ENCODE measurements at places on chromosomes 12 and 14.

DNA sequence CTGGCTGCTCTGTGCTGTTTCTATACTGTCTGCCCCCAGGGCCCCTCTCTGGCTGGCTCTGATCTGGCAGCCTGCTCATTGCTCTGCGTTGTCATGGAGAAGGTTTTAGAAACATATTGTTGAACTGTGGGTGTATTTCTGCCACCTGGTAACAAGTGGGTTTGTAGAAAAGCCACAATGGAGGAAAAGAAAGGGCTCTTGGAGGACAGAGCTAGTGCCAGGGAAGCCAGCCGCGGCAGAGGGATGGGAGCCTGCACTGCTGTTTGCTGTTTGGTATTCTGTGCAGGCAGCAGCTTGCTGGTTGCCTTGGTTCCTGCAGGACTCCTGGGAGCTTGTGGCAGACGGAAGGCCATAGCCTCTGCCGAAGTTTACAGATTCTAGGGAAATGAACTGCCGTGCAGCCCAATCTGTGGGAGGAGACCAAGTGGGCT lies 15.1 kb downstream of the CCDC177 start:
- DNase-seq = no peak

DNA sequence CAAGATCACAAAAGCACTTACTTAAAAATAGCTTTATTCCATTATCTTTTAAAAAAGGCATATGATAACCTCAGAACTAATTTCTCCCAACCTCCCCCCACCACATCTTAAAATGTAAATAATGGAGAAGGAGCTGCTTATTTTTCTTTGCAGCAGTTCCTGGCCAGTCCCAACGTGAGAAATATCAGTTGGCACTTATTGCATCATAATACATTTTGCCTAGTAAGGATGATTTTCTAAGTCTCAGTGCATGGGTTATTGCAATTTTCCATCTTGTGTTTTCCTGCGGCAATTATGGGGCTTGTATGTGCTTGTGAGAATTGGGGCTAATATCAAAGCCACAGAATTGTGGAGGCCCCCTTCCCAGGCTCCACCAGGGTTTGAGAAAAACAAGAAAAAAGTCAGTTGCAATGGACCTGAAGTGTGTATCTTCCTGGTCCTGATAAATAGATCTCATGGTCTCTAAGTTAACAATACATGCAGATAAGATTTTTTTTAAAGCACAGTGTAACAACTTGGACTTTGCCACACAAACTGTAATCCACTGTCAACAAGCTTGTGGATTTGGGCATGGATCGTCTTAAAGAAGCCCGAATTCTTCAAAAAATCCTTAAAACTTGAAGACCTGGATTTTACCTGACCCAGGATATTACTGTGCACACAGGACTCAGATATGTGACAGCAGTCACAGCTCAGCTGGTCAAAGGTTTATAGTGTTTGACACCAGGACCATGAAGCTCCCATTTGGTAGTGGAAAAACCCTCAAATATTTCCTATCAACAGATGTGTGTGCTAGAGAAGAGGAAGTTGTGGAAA lies 2.8 kb upstream of the WSB2 start:
- no peak for DNase-seq

DNA sequence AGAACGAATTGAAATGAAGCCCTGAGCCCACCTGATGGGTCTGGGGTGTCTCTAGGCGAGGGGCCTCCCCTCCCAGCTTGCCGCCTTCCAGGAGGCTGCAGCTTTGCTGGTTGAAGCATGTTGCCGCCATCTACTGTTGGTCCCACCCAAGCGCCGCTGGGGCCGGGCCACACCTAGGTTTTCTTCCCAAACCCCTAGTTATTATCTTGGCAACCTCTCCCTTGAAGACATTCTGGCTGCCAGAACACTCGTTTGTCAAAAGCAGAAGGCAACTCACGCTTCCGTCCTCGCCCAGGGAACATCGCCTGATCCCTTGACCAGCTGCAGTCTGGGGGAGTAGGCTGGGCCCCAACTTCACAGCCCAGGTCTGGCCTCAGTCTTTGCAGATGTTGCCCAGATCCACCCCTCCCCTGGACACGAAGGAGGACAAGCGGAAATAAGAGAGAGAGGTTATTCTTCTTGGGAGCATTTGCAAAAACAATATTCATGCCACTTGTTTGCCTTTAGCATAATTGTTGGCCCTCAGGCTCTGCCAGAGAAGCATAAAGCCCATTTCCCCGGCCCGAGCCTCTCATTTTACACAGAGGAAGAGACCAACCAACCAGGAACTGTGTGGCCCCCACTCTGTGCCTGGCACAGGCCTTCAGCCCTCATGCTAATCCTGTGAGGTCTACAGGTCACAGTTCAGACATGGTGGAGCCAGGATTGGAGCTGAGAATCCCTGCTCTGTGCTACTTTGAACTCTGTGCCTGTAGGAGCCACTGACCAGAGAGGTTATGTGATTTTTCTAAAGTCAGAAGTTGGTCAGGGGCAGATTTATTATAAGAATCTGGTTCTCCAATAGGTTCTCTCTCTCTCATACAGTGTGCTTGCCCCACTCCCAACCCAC lies 6.8 kb downstream of the EMP1 start:
- no peak for DNase-seq

DNA sequence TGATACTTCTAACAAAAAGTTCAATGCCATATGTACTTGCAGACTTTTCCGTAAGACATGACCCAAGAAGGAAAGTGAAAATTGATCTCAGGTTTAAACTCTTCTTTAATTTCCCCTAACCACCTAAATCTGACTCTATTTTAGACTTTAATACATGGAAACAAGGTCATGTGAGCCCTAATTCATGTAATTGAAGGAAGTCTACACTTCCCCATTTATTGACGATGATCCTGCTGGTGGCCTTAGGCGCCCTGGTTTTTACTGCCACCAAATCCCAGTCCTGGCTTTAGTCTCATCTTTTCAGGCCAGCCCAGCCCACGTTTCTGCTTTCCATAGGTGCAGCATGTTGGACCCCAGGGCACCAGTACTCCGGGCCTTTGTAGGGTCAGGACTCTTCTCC lies 157.9 kb downstream of the PELI2 start:
- DNase-seq = no peak

DNA sequence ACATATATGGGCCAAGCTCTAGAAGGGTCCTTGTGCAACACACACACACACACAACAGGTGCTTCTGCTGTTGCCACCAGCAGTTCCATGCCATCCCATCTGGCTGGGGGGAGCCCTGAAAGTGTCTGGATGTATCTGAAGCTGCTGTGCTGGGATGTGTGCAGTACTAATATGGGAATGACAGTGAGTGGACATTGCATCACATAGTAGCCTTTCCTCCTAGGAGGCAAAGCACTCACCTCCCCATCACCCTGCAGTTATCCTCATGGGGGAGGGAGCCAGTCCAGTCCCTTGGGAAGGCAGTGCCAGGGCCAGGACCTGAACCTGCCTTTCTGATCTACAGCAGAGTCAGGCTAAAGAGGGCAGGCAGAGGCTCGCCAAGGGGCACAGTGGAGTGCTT lies 208.9 kb downstream of the CACNA1C start:
- DNase-seq = no peak

DNA sequence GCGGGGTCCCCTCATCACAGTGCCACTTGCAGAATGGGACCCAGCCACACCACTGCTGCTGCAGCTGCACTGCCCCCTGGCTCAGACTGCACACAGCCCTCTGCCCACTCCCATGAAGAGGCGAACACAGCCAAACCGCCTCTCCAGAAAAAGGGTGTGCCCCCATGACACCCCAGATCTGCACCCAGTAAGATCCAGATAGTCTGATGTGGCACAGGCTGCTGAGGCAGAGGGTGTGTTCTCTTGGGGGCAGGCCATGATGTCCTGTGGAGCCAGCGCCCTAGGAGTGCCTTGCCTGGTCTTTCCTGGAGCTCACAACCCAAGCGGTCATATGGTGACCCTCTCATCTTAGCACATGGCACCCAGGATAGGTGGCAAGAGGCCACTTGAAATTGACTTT lies 44.4 kb downstream of the SLC8B1 start:
- DNase-seq = no peak

DNA sequence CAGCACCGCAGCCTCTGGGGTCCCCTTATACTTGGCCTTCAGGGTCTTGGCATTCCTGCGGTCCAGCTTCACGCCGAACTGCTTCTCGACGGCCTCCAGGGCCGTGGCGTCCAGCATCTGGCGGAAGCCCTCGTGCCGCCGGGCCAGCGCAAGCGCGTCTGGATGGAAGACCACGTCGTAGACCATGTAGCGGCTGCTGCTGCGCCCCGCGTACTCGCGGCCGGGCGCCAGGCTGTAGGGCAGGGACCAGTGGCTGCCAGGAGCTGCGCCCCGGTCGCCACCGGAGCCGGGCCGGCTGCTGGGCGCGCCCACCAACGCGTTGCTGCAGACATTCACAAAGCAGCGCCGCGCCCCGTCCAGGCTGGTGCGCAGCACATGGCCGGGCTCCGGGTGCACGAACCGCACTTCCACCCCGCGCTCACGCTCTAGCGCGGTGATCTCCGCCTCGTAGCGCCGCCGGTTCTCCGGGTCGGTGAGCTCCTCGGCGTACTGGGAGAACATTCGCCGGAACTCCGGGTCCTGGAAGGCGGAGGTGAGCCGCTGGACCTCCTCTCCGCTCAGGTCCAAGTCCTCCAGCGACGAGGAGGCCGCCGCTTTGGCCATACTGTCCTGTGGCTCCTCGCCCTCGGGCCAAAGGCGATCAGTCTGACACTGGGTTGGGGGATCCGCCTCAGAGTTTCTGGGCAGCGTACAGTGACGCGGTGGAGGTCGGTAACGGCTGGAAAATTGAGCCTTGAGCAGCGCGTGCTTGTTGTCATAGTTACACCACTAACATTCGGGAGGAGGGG lies at the start of gene DNAAF2:
DNAAF2 (minus strand) TSS at position 698 of the 788 bp plus-strand sequence; CDS start at position 603, 95 bp downstream.
- peak; percentile 45 for DNase-seq

DNA sequence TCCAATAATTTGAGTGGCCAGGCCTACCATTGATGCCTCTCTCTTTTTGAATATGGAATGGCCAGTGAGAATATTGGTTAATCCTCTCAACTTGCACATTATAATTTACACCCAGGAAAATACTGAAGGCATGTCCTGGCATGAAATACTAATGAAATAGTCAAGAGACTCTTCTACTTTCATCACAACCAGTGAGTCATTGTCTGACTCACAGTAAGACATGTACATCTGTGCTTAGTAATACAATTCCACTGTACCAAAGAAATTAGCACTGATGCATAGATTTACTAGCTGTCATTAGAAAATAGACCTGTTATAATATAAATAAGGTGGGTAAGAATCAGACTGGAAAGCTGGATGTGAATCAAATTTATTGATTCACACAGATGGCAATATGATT lies 31.6 kb downstream of the KCNC2 start:
- DNase-seq = no peak

- no peak for DNase-seq
Measured at GRCh38 chr14:63478437-63478852, 64.7 kb downstream of the PPP2R5E start.

DNA sequence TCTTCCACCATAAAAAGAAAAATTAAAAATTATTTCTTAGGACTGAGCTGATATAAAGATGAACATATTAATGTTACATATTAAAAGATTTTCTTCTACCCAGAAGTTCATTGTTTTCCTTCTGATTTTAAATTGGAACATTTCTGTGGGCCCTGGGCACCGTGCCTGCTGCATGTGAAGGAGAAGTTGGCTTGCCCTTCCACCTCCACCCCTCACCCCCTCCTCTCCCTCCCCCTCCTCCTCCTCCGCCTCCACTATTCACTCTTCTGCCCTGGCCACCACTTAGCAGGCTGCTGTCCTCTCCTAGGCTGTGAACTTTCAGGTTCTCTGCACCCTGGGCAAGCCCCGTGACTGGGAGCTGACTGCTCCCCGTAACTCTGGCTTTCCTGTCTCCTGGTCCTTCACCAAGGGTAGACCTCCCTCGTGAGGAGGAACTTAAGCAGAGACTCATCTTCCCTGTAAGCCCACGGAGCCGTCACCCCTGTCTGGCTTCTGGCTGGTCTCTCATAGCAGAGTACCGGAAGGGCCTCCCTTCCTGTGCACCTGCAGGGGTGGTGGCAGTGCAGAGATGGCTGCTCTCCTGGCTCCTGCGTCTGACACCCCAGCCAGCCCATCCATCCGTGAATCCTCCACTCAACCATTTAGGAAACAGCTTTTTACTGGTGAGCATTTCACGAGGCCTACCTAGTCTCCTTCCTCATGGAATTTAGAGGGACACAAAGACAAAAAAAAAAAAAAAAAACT lies 12.8 kb downstream of the TUNAR start:
- DNase-seq = no peak

GRCh38 chr12:131912518-131913274 lies 16.4 kb upstream of the PUS1 start:
- no peak for DNase-seq

DNA sequence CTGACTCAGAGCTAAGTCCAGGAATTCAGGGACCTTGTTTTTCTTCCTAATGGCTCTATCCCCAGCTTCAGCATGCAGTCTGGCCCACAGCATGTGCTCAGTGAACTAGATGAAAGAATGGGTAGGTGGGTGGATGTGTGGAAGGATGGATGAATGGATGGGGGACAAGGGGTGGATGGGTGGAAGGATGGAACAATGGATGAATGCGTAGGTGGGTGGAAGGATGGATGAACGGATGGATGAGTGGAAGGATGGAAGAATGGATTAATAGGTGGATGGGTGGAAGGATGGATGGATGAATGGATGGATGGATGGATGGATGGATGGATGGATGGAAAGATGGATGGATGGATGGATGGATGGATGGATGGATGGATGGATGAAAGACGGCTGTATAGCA lies 79.7 kb upstream of the SFSWAP start:
- DNase-seq = no peak

- no peak for DNase-seq
Measured at GRCh38 chr14:88516861-88517357, 37.9 kb downstream of the PTPN21 start.

DNA sequence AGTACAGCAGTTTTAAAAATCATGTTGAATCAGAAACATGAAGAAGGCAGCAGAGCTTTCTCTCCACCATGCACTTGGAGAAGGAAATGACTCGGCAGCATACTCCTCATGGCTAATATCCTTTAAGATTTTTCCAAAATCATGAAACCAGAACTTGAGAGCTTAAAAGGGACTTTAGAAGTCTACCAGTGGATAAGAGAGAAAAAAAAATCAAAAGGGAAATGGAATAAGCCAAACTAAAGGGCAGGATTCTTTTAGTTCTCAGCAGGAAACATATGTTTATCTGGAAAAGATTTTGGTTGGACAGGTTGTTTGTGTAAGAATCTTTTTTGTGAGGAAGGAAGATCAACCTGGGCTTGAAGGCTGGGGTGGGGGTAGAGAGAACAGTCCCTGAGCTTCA lies 111.8 kb downstream of the PRKCH start:
- DNase-seq = no peak

DNA sequence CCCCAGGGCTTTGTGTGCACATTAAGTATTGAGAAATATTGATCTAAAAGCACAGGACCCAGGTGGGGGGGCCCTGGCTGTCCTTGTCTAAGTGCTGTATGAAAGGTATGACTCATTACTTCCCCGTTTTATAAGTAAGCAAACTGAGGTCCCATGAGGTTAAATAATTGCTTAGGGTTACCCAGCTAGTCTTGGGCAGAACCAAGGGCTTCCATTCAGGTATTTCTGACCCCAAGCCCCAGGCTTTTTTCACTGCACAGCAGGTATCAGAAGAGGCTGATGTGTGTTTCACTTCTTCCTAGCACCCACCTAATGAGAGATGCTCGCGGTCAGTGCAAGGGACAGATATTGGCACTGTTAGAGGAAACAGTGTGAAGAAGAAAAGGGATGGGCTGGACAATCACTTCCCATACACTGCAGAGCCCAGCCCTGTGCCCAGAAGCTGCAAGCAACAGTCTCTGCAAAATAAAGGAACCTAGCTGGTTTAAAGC lies 4.7 kb upstream of the TC2N start:
- peak; percentile 57 for DNase-seq
